ENCODE measurements at places on chromosomes 2 and 18. TPM values are rescaled to one million over a fixed set of nuclear protein-coding genes. Genes with fewer than 3 reads are reported as not detected.

GRCh38 chr2:147450661-147451510, 393.9 kb upstream of the ACVR2A start:
- H3K4me1 ChIP-seq: peaks cover 15% of the 10 kb centered on the region
- no peaks in the 10 kb centered on the region for H3K36me3 ChIP-seq

Gene ABCA12
- total RNA-seq: not detected

DNA sequence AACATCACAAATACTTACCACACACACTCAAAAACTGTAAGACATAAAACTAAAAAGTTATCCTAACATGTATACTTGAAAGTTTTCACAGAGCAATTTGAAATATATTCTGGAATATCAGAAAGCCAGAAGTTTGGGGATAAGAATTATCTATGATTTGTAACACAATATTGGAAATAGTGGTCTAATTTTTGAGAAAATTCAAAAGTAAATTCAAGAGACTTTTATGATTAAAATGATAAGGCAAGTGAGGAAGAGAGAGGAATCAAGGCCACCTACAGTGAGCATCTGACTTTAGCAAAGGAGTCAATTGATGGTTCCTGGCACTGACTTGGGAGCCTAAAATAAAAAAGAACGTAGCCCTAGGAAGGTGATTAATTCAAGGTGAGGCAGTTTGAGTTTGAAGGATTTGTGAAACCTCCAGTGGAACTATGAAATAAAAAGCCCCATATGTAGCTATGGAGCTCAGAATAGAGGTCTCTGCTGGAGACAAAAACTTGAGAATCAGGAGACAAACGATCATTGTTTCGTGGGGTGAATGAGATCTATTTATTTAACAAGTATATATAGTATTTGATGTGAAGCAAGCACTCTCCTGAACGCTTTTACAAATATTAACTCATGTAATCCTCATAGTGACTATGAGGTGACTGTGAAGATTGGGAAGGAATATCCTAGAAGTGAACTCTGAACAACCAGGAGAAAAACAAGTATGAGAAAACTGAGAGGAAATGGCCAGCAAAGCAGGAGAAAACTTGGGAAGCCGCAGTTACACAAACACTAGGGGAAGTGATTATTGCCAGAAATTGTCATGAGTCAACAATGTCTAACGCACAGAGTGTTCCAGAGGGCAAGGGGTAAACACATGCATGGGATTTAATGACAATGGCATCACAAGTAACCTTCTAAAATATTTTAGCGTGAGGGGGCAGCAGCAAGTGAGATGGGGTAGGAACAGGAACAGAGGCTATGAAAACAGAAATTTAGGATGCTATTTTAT, 12.8 kb downstream of the TFPI start:
- H3K27me3 ChIP-seq: no peaks in the 10 kb centered on the region
- no peak overlapping the region for H3K27ac ChIP-seq
- no peaks in the 10 kb centered on the region for H3K36me3 ChIP-seq
- no peaks in the 10 kb centered on the region for H3K4me1 ChIP-seq
- H3K4me3 ChIP-seq: no peak overlapping the region

GRCh38 chr18:21110713-21111345, 784 bp downstream of the ROCK1 start:
- 0 out of 2 replicates have a peak, but pooled peaks cover 2% of the 10 kb centered on the region for H3K27me3 ChIP-seq
- peak; percentile 67 for DNase-seq
- H3K4me1 ChIP-seq: peaks cover under 1% of the 10 kb centered on the region
- no peaks in the 10 kb centered on the region for H3K36me3 ChIP-seq

DNA sequence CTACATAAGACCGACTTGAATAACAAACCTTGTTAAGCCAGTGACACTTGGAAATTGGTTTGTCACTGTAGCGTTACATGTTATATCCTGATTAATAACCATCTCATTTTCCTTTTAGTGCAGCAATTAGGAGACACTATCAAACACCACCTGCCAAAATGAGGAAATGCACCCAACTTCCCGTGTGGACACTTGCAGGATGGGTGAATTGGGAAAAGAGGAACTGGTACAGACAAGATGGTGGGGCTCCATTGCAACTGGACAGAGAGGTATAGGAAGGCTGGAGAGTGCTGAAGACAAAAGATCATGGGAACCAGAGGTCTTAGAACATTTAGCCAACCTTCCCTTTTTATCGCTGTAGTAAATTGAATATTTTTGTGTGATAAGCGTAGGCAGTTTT, 816.3 kb upstream of the HS6ST1 start:
- no peaks in the 10 kb centered on the region for H3K4me1 ChIP-seq
- no peak for DNase-seq
- no peaks in the 10 kb centered on the region for H3K27me3 ChIP-seq
- no peak overlapping the region for H3K27ac ChIP-seq

Gene MAPK4
- 3.2 TPM for total RNA-seq

DNA sequence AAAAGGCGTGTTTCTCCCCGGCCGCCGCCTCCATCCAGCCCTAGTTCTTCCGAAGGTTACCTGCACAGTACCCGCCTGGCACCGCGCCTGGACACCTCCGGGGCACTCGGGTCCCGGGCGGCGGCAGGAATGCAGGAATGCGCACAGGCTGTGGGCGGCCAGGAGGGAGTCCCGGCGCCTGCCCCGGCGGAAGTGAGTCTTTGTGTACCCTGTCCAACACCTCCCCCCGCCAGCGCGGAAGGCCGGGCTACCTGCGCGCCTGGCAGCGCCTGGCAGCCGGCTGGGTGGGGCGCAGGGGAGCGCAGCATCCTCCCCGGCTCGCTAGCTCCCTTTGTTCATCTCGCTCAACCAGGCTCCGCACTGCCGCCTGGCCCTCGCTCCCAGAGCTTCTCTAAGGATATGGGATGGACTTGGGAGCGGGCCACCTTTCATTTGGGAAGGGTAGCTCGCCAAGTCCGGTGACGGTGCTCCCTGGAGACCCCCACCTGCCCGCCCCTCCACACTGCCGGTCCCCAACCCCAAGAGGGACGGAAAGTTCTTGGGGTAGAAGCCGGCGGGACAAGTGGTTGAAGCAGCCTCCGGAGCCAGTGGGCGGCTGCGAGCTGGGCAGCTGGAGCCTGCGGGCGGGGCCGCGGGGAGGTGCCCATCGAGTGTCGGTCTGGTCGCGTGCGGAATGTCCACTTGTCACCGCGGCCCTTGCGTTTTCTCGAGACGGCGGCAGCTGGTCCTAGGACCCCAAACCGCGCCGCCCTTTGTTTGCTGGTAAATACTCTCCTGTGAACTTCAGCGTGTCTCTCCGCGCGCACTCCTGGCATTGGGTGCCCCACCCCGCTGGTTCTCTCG, 1.2 kb upstream of the ST6GAL2 start:
- peak overlapping the region; percentile 74 for H3K4me3 ChIP-seq
- peaks cover 6% of the 10 kb centered on the region for H3K4me1 ChIP-seq
- no peak overlapping the region for H3K27ac ChIP-seq
- peaks cover 11% of the 10 kb centered on the region for H3K27me3 ChIP-seq
- H3K36me3 ChIP-seq: no peaks in the 10 kb centered on the region

GRCh38 chr2:218984239-218985020, 554 bp downstream of the FEV start:
- peak overlapping the region; percentile 6 for H3K4me3 ChIP-seq
- H3K4me1 ChIP-seq: peaks cover 25% of the 10 kb centered on the region
- H3K27ac ChIP-seq: no peak overlapping the region
- peaks cover 95% of the 10 kb centered on the region for H3K27me3 ChIP-seq

DNA sequence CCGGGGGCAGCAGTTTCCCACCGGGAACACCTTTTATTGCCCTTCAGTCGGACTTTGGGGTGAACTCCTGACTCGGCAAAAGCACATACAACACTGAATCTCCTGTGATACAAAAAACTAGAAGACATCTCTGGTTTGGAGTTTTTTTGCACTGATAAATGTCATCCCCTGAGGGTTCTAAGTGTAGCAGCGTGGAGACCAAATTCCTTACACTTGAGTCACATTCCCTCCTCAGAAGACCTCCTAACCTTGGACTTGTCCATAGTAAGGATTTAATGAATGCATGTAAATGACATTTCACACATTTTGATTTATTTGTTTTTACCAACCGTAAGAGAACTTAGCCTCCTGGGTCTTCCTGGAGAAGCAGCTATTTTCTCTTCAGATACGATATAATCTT, 54.0 kb upstream of the GPR45 start:
- H3K4me3 ChIP-seq: no peak overlapping the region
- H3K4me1 ChIP-seq: no peaks in the 10 kb centered on the region
- H3K27me3 ChIP-seq: no peaks in the 10 kb centered on the region

Gene MBD2
- total RNA-seq: 36.2 TPM

GRCh38 chr2:144513388-144514101, 6.4 kb downstream of the ZEB2 start:
- H3K4me3 ChIP-seq: peak overlapping the region; percentile 43
- H3K27ac ChIP-seq: no peak overlapping the region
- DNase-seq: no peak
- H3K36me3 ChIP-seq: no peaks in the 10 kb centered on the region
- peaks cover 13% of the 10 kb centered on the region for H3K4me1 ChIP-seq

- H3K4me1 ChIP-seq: no peaks in the 10 kb centered on the region
- H3K27ac ChIP-seq: no peak overlapping the region
- no peaks in the 10 kb centered on the region for H3K27me3 ChIP-seq
These were observed 91.6 kb downstream of the ITGB1BP1 start for GRCh38 chr2:9331704-9332103.

Gene CFC1B
- total RNA-seq: not detected

Gene PPP4R3B
- total RNA-seq: 38.8 TPM

DNA sequence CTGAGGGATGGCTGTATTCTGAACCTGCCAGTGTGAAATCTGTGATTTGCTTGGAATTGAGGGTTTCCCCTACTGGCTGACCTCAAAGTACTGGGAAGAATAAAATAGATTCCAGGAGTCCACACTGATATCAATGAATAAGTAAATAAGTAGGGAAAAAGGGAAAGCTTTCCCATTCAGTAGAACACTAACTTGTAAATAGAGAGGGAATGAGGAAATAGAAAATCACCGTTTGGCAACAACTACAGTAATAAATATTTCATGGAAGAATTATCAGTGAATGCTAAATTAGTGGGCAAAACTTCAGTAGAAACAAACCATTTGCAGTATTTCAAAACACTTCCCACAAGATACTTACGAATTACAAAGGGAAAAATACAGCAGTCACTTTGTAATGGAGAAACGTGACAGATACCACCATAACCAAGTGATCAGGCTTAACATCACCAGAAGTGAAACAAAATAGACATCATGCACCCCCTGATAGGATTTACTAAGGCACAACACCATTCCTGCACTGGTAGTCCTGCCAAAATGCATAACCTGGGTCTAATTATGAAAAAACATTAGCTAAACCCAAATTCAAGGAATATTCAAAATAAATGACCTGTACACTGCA, 88.5 kb downstream of the ICA1L start:
- H3K27ac ChIP-seq: no peak overlapping the region
- DNase-seq: no peak
- no peaks in the 10 kb centered on the region for H3K27me3 ChIP-seq
- no peak overlapping the region for H3K4me3 ChIP-seq

DNA sequence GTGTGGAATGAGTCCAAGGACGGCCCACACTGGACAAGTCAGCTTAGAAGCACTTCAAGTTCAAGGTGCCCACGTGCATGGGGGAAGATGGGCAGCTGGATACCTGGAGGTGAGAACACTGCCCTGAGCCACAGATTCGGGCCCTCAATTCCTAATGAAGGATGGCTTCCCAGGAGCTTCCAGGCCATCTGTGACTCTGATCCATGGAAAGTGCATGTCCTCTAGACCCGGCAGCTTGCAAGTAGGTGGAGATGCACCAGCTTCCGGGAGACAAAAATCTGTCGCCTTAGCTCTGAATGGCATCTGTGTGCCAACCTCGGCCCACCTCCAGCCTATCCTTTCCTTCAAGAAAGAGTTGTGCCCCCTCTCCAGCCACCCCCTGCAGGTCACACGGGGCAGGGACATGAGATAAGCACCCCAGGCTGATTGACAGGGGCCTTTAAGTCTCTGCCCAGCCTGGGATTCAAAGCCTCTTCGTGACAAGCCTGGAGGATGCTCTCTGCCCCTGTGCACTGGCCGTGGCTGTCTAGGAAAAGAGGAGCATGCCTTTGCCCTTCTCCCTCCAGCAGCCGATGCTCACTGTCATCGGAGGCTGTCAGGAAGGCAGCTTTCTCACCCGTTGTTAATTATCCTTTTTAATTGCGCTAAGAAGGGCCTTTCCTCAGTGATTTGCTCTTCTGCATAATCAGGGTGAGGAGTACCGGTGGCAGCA, 65.5 kb downstream of the BIN1 start:
- no peaks in the 10 kb centered on the region for H3K27me3 ChIP-seq
- H3K27ac ChIP-seq: no peak overlapping the region
- no peaks in the 10 kb centered on the region for H3K4me1 ChIP-seq
- H3K4me3 ChIP-seq: no peak overlapping the region

DNA sequence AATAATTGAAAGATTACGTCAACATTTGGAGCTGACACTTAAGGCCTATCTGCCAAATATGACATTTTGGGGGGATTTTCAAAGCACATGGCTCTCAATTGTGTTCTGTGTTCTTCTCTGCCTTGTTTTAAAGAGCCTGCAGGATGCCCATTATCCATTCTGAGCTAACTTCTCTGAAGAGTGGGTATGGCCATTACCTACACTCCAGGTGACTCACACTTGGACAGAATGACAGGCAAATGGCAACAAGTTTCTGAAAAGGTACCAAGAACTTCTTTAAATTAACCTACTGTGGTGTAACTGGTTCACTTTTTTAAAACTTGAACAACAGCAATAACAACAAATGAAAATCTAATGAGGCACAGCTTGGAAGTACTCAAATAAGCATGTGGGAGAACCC, 834.9 kb upstream of the SLC39A10 start:
- H3K27ac ChIP-seq: no peak overlapping the region
- H3K36me3 ChIP-seq: no peaks in the 10 kb centered on the region
- no peak overlapping the region for H3K4me3 ChIP-seq
- DNase-seq: no peak
- no peaks in the 10 kb centered on the region for H3K27me3 ChIP-seq

DNA sequence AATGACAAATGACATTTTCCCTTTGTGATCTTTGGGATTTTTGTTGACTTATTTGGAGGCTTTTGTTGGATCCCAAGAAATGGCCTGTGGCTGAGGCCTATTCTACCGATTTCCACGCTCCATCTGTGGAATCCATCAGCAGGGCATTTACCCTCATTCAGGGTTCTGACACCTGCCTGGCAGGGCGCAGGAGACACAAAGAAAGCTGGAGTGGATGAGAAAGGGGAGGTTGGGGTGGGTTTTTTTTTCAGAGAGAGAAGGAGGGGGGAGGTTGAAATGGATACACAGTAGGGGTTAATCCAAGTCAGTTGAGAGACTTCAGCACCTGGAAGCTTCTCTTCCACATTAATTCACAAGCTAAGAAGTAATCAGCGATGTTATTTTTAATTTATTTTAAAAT, 59.7 kb downstream of the PAX3 start:
- H3K4me3 ChIP-seq: no peak overlapping the region
- no peaks in the 10 kb centered on the region for H3K36me3 ChIP-seq
- H3K4me1 ChIP-seq: peaks cover 17% of the 10 kb centered on the region
- H3K27ac ChIP-seq: no peak overlapping the region

DNA sequence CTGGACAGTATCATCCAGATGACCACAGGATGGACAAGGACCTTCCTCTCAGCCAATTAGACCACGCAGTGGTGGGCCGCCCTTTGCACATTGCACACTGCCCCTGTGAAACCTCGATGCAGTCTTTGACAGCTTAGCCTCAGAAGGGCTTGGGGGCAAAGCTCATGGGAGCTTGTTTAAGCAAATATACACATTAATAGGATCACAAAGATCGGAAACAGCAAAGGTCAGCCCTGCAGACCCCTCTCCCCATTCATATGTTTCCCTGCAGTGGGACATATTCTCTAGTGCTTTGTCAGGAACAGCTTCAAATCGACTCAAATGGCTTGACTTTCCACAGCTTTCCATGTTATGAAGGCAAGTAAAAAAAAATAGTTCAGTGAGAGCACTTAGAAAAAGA, 189.6 kb upstream of the LYPD1 start:
- no peaks in the 10 kb centered on the region for H3K36me3 ChIP-seq
- H3K4me3 ChIP-seq: no peak overlapping the region
- no peaks in the 10 kb centered on the region for H3K27me3 ChIP-seq
- no peak overlapping the region for H3K27ac ChIP-seq
- DNase-seq: no peak

Data from H1 (cell line).